SJSA1 (cell line): ENCODE measurements at places on chromosomes 5 and 9. TPM values are rescaled to one million over a fixed set of nuclear protein-coding genes. Genes with fewer than 3 reads are reported as not detected.

GRCh38 chr5:153794327-153794726, 244.4 kb downstream of the FAM114A2 start:
- DNase-seq: no peak

- no peak for DNase-seq
Measured at GRCh38 chr5:140635291-140636257, 2.6 kb upstream of the CD14 start.

DNA sequence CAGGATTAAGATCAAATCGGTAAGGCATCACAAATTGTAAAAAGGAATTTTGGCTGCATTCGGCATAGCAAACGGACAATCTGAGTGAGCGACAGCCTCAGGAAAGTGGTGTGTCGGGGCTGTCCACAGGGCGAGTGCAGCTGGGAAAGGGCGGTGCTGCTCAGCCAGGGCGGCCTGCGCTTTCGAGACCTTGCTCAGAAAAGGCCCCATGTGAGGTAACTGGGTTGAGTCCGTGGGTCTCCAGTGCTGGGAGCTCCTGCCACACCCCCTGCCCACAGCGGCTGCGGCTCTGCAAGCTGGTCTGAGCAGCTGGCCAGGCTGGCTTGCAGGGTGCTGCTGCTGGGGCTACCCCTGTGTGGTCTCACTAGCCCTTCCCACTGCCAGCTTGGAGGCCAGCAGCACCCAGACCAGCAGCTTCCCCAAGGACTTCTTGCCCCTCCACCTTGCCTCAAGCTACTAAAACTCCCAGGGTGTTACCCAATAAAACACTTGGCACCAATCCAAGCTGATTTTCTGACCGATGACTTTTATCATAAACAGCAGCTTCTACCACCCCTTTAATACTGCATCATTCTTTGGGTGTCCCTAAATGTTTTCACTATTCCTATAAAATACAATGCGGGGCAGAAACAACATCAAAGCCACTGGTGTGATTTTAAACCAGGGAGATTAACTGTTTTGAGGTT, 6.2 kb downstream of the SURF2 start:
- DNase-seq: no peak

ALDOB gene
- total RNA-seq: not detected in 2 replicates

DNA sequence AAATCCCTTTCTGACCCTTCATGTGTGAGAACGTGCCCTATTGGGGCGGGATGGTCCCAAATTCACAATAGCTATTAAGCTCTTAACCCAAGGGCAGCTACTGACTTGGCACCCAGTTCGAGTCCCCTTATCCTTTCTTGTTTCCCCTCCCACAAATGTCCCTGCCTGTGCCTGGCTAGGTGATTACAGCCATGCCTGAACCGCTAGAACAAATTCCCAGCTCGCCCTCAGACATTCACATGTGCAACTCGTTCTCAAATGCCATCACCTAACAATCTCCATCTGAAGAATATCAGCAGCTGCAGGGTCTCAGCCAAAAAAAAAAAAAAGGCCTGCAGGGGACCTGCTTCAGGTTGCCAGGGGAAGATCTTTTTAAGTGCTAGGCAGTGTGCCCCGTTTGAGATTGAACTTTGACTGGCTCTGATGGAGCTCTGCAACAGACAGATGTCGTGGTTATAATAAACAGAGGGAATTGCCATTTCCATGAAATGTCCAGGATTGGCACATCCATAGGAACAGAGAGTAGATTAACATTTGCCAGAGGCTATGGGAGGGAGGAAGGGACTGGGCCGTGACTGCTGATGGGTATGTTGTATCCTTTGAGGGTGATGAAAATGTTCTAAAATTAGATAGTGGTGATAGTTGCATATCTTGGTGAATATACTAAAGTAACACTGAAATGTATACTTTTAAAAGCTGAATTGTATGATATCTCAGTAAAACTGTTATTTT, 347.2 kb upstream of the WWC1 start:
- DNase-seq: no peak

DNA sequence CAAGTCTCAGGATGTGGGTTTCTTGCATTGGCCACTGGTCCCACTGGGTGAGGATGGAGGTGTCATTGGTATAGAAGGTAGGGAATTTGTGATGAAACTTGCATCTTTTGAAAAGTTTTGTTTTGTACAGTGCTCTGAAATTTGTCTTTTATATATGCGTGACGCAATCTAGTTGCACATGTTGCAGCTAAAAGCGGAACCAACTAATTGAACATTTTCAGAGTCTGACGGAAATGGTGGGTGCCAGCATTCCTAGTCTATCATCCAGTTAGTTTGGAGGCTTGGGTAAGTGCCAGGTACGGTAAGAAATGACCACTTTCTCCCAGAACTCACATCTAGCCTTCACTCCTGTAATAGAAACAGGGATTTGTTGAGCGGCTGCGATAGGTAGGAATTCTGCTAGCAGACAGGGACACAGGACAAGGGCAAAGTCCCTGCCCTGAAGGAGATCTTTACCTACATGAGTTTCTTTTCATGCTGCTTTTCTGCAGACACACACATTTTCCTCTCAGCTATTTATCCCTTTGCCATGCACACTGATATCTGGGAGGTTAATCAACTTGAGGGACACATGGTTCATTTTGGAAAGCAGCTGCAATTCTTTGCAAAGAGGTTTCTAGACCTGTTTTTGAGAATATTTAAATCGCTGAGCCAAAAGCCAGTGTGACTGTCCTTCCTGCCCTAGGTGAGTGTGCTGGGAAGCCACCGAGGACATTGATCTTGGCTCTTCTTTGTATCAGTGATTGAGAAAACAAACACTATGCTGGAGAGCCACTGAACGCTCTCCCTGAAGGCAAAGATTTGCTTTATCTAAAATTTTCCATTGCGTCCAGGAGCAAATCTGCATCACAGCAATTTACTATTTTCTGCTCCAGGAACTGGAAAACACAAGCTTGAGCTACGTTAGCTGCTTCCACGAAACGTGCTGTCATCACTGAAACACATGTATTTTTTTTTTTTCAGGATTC, 89.7 kb downstream of the DAP start:
- no peak for DNase-seq

- no peak for DNase-seq
Measured at GRCh38 chr9:35074791-35075190, 2.4 kb upstream of the VCP start.

GRCh38 chr5:74288448-74289108, 351.9 kb downstream of the ENC1 start:
- DNase-seq: no peak

DNA sequence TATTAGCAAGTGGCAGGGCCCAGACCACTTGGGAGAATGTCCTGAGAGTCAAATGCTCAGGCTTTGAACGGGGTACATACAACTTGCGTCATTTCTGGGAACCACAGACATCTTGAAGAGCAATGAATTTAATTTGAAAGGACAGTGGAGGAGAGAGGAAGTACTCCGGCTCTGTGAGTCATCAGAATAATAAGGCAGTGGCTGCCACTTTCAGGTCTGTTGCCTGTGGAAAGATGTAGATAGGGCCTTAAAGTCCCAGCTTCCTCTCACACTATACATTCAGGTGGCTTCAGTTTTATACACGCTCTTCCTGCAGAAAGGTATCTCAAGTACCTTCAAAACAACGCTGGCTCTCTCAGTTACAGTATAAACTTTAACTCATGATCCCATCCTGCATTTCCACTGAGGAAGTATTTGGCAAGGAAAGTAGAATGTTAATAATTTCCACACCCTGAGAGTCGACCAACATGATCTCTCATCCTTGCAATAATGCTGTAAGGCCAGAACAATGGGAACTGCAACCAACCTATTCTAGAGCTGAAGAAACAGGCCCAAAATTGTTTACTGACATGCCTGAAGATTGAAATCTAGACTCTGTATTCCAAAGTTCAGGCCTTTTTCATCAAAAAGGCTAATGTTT, 6.8 kb upstream of the PRUNE2 start:
- no peak for DNase-seq

DNA sequence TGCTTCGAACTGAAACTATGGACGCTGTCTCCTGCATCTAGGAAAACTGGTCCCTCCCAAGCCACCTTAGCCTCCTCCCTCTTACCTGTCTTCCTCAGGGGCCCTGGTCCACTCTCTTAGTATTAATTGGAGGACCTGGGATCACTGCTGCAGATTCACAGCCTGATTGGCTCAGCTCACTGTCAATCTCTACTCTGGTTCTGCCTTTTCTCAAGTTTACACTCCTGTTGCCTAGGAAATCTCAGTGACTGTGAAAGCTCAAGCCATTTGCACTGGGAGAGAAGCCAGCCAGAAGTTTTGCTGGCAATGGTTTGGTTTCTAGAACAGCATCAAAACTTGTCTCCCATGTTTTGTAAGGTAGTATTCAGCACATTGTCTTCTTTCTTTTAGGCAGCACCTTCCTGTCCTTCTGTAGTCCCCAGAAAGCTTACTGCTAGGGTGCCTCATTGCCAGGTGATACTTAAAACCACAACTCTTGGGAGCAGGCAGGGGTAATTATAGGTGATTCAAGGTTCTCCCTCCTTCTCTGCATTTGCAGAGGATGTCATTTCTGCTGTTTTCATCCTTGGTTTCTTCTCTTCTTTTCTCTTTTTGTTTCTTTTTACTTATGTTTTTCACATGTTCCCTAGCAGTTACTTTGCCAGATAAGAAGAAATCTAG, at the start of gene CAPSL:
TSS of gene CAPSL (minus strand) at position 55 of the 660 bp plus-strand sequence. CDS start 17,502 bp downstream, outside the sequence.
- DNase-seq: no peak

APBA1 gene
- total RNA-seq: 4.5 and 11.0 TPM in 2 replicates

DNA sequence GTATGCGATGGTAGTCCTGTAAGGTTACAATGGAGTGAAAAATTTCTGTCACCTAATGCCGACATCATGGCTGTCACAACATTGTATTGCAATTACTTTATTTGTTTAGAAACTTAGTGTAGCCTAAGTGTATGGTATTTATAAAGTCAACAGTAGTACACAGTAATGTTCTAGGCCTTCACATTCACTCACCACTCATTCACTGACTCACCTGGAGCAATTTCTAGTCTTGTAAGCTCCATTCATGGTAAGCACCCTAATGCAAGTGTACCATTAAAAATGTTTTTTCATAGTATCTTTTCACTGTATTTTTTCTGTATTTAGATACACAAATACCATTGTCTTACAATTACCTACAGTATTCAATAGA, 58.5 kb downstream of the ATP10B start:
- no peak for DNase-seq

DNA sequence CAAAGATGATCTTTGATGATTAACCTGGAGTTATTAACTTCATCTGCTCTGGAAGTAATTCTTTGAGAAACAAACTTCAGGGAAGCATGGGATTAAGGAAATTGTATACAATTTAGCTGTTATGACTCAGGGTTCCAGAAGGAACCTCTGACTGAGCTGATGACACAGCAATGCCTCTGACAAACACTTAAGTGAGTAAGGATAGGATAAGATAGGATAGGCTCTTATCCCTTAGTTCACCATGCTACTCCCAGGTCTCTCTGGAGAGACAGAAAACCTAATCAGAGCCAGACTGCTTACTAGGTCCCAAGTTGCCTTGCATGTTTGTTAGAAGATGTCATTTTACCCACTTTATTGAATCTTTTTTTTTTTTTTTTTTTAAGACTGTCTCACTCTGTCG, 12.6 kb upstream of the TMEM38B start:
- DNase-seq: no peak

EQTN gene
- not detected in 2 replicates for total RNA-seq

UNC13B gene
- 1.6 and 1.9 TPM in 2 replicates for total RNA-seq

GRCh38 chr5:124519396-124519795, 227.0 kb downstream of the ZNF608 start:
- DNase-seq: no peak

ARHGEF39 gene
- total RNA-seq: 0.41 and 1.9 TPM in 2 replicates

FBP2 gene
- total RNA-seq: not detected in 2 replicates

GRCh38 chr9:112887381-112887780, 3.3 kb downstream of the SLC46A2 start:
- DNase-seq: no peak

SCGB3A2 gene
- total RNA-seq: not detected in 2 replicates

NR5A1 gene
- total RNA-seq: not detected in 2 replicates

DNA sequence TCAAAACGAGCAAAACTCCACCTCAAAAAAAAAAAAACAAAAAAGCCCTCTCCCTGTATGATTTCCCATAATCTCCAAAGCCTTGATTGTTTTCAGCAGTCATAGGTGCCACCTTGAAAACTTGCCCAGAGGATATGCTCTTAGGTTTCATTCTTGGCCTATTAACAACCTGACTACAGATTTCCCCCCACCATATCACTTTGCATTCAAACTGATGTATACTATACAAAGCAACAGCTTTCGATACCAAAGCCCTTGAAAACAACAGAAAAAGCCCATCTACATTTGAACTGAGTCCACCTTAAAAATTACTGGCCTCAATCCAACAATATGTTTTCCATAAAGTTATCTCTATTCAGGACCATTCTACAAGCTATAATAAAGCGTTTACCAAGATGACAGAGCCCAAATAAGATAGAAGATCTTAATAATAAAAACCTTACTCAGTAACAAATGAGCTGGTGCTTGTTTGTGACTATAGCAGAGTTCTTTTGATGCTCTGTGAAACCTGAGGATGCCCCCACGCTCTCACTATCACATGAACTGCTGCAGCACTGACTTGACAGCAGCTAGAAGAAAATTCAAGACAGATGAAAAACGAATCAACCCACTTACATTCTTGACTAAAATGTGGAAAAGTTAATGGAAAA, 44.4 kb downstream of the FNBP1 start:
- no peak for DNase-seq

GRCh38 chr9:1100945-1101344, 50.8 kb downstream of the DMRT2 start:
- DNase-seq: no peak

PTGDS gene
- not detected in 2 replicates for total RNA-seq

GRCh38 chr5:132423438-132423898, 54.0 kb downstream of the SLC22A5 start:
- DNase-seq: no peak

DNA sequence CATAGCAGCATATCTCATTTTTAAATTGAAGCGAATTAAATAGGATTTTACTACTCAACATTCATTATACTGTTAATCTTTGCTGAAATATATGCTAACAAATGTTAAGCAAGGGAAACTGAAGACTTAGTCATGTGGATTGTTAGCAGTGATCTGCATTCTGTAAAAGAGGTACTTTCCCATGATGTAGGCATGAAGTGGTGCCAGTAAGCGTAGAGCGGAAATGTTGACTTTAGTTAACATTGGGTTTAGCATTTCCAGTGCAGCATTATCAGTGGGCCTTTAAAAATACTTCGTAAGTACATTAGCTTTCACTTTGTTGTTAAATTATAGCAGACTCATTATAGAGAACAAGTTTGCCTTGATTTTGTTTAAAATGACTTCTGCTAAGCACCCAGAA, 130.3 kb downstream of the CDC42SE2 start:
- DNase-seq: no peak
